ENCODE measurements at places on chromosomes 7 and 10.

GRCh38 chr7:7321681-7322080 lies 139.3 kb downstream of the C1GALT1 start:
- no peak for DNase-seq

DNA sequence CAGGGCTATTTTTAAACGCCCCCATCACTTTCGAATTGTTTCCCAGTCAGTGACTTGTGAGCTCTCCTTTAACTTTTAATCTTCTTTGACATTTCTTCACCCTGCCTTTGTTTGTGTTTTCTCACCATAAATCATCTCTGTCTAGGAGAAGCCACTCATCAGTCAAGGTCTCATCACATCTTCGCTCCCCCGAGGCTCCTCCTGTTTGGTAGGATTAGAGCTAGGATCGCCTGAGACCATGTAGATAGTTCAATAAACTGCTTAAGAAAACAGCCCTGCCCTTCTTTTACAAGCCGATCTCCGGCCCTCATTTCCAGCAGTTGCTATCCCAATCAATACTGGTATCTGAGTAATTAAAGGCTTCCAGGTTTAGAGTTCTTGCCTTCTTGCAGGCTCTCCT lies 472.8 kb upstream of the ADARB2 start:
- DNase-seq, result no peak

DNA sequence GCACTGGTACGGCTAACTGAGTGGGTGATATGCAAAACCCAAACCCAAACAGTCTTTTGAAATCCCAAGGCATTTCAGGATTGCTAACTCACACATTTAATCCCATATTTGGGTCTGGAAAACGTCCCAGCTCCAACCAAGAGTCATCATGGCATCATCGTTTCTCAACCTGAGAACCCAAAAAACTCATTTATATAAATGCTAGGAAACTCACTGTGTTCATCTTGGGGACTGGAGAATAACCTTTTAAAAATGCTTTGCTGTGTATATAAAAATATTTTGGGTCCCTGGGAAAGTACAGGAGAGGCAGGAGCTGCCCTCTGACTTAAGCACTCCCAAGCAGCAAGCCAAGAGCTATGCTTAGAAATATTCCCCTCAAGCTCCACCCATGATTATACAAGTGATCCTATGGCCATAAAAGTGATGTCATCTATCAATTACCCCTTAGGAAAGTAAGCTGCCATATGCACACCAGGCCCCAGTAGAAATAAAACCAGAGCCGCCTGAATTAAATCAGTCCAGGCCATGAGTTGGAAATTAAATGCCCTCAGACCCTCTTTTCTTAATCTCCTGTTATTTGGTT lies 352.1 kb downstream of the FRMD4A start:
- no peak for DNase-seq

DNA sequence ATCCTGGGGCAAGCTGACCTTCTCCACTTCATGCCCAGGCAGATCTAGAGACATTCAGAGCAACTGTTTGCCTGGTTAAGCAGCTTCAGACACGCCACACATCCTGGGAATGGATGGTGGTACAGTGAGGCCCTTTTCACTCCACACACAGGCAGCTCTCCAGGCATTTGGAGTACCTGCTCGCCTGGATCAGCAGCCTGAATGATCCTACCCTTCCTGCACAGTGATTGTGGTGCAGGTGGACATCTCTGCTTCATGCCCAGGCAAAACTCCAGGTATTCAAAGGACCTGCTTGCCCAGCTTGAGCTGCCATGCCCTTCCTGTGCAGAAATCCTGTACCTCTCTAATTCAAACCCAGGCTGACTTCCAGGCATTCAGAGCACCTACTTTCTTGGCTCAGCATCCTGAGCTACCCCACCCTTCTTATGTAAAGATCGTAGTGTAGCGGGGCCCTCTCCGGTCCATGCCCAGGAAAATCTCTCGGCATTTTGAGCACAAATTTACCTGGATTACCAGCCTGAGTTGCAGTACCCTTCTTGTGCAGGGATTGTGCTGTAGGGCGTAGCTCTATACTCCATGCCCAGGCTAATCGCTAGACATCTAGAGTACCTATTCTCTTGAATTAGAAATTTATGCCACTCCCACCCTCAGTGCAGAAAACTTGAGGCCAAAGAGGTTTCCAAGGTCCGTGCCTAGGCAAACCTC lies 972.8 kb downstream of the ANKRD7 start:
- no peak for DNase-seq

DNA sequence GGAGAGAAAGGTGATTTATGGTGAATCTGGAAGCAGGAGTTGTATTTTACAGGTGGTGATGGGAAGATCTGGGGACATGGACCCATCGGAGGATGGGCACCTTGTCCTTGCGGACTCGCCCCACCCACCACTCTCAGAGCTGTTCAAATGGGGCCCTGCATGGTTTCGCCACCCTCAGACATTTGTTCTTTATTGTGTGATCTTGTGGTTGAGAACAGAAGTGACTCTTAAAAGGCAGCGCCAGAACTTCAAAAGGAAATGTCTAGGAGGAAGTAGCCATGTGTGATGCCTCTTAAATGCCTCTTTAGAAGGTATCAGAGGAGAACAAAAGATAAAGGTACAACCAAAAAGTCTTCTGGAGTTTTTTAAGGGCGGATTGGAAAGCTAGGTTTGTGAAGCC lies 205.7 kb downstream of the KIAA1217 start:
- no peak for DNase-seq

DNA sequence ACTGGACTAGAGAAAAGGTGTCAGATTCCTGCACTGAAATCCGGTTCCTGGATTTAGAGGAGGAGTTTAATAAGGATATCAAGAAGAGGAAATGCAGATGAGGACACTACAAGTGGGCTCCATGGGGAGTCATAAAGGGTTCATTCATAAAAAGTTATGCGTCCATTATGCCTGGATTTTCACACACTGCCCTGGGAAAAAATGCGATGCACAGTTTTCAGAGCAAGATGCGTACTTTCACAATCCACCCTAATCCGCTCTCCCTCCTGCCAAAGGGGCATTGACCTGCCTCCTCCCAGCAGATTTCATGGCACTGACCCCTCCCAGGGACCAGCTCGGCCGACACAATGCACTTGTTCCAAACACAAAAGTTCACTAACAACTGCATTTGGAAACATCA lies 42.2 kb upstream of the OPALIN start:
- no peak for DNase-seq

GRCh38 chr7:129835569-129835968 lies 117.2 kb downstream of the UBE2H start:
- no peak for DNase-seq

DNA sequence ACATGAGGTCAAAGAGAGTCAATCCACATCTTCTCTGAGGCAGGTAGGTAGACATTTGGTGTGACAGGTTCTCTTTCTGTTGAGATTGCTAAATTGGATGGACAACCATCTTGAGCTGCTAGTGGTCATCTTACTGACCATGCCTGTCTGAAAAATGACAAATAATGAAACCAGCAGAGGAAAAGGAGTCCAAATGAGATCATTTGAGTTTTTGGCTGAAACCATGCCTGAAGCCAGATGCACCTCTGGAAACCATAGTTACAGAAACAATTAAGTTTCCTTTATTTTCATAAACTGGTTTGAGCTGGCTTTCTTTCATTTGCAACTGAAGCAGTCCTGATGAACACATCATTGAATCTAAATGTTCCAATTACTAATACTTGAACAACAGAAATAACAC lies 100.6 kb downstream of the ZNF438 start:
- no peak for DNase-seq

GRCh38 chr7:108234281-108234680 lies 104.1 kb upstream of the LAMB4 start:
- DNase-seq, result no peak

DNA sequence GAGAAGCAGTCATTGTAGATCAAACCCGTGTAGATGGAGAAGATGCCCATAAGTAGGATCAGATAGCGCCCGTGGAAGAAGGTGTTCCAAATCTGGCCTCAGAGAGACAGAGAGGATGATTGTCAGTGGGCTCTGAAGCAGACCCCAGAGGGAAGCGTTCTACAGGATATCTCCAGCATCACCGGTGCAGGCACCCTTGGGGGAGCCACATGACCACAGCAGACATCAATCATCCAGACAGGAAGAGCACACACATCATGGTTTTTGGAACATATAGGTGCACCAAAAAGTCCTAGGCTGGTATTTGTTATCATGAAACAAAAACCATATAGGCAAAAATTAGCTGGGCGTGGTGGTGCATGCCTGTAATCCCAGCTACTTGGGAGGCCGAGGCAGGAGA lies 44.0 kb upstream of the SVOPL start:
- no peak for DNase-seq

GRCh38 chr10:61749291-61749690 lies 86.6 kb downstream of the CABCOCO1 start:
- no peak for DNase-seq

- DNase-seq, result no peak
Observed at GRCh38 chr10:129645487-129645886, 178.4 kb downstream of the MGMT start.

DNA sequence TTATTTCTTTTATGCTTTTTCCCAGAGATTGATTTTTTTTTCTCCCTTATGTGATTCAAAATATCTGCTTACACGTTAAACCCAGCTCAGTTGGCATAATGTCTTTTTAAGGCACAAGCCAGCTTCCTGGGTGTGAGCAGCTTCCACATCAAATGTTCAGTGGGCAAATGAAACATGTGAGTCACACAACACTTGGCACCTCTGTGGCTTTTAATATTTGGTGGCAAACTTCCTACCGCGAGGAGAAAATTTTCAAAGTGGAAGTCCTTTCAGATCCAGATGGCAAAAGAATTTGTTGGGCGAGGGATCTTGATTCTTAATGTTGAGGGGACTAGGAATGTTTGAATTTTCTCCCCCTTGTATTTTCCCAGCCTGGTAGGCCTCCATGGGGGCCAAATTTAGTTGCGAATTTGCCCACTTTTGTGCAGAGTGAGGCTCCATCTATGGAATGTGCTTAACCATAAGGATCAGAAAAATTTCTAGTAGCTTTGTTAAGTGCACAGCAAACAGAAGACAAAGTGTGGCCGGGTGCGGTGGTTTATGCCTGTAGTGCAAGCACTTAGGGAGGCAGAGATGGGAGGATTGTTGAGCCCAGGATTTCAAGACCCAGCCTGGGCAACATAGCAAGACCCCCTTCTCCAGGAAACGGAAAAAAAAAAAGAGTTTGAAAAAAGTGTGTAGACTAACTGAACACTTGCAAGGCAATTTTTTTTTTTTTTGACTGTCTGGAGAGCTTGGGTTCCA lies 31.0 kb downstream of the CUX1 start:
- no peak for DNase-seq

DNA sequence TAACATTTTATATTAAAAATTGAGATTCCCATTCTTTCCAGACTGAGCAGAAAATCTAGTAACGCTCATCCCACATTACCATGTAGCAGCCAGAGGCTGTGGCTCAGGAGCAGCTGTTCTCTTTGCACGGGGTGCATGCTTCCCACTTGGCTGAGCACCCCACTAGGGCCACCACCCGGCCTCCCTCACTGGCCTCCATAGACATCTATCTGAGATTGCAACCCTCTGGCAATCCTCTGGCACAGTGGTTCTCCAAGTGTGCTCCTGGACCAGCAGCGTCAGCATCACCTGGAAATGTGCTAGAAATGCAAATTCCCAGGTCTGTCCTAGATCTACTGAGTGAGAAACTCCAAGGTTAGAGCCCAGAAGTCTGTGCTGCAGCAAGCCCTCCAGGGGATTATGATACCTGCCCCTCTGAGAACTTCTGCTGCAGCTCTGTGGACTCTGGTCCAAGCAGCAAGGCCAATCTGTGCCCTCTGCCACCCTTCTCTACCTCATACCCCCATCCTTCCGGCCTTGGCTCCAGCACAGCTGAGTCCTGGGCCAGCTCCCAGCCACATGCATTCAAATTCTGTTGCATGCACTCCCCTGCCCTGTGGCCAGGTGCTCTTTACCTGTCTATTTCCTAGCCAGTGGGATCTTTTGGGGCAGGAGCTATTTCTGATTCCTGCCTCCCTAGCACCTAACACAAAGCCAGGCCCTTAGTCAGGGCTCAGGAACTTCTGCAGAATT lies 301.5 kb downstream of the GRID1 start:
- DNase-seq, result no peak

- no peak for DNase-seq
Observed at GRCh38 chr10:9450801-9451200, 1396.3 kb downstream of the GATA3 start.

GRCh38 chr7:44639671-44640321 lies 33.4 kb downstream of the OGDH start:
- no peak for DNase-seq

- no peak for DNase-seq
Observed at GRCh38 chr7:2710286-2710655, 22.3 kb downstream of the AMZ1 start.

GRCh38 chr7:96870934-96871333 lies 134.4 kb upstream of the DLX6 start:
- no peak for DNase-seq

DNA sequence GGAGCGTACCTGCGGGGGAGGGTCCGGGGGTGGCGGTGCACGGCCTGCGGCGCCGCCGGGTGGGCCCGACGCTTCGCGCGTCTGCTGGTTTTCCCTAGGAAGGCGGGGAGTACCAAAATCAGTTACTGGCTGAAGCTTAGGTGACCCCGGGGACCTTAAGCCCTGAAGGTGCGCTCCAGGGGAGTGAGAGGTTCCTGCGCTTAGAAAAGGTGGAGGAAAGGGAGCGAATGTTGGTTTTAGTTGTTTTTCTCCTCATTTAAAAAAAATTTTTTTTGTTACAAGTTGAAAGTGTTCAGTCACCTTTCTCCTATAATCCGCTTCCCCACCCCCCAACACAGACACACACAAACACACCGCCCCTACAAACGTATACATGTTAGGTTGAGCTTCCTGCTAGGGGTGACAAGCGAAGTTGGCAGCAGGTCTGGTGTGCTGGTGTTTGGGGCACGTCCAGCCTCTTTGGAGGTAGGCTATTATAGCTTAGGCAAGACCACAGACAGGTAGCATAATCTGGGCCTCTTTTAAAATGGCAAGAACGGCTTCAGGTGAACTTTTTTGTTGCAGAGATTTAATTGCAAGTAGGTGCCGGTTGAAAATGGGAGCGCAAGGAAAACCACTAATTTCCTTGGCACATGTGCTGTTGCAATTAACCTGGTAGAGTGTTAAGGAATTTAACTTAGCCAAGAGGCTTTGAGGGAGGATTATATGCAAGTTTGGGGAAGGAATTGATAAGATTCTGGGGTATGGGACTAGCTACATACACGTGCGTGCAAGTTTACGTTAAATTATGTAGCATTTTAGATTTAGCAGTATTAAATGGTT lies 945 bp downstream of the ADD3 start:
- DNase-seq, result peak; percentile 20

DNA sequence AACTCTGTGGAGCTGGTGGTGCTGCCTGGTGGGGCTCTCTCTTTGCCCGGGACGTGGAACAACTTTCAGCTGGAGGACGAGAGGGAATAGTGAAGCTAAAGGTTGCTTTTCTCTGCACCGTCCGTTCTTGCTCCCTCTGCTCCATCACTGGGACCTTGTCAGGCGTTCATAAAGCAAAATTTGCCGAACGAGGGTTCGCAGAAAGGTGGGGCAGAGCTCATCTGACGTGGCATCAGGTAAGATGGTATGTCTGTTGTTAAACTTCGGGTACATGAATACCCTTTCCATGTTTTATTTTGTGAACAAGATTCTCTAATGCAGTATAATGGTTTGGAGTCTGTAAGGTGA lies 416 bp downstream of the BBS9 start:
- DNase-seq, result no peak
